ENCODE measurements at places on chromosomes 13 and 19.

DNA sequence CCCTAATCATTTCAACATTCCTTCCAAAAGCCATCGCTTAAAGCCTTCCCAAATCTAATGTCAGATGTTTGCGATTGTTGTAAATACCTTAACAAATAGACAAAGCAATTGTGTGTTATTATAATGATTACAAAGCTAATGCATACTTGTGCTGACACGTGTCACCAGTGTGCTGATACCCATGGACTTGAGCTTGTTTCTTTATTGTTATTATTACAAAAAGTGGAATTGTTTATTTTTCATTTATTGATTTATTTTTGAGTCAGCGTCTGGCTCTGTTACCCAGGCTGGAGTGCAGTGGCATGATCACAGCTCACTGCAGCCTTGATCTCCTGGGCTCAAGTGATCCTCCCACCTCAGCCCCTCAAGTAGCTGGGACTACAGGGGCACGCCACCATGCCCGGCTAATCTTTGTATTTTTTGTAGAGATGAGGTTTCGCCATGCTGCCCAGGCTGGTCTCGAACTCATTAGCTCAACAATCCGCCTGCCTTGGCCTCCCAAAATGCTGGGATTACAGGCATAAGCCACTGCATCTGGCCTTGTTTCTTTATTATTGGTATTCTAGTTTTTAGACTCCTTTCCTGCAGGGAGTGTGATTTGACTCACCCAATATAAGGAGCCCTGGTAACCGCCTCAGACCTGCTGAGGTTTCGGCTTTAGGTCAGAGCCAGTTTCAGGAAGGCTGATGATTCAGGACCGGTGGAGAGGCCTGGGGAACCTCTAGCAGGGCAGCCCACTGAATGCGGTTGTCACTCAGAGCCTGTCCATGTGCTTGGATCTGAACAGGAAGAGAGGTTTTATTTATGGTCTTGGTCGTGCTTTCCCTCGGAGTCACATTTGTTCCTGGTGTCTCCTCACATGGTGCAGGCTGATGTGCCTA is 2.1 kb upstream of the FBXO17 start:
- DNase-seq = no peak

DNA sequence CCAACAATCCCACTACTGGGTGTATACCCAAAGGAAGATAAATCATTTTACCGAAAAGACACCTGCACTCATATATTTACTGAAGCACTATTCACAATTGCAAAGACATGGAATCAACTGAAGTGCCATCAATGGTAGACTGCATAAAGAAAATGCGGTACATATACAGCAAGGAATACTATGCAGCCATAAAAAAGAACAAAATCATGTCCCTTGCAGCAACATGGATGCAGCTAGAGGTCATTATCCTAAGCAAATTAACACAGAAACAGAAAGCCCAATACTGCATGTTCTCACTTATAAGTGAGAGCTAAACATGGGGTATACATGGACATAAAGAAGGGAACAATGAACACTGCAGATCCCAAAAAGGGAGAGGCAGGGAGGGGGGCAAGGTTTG is 2.7 kb upstream of the ZNF507 start:
- DNase-seq = no peak

- DNase-seq = no peak
Observed at GRCh38 chr19:28386470-28386869, 826.5 kb downstream of the UQCRFS1 start.

DNA sequence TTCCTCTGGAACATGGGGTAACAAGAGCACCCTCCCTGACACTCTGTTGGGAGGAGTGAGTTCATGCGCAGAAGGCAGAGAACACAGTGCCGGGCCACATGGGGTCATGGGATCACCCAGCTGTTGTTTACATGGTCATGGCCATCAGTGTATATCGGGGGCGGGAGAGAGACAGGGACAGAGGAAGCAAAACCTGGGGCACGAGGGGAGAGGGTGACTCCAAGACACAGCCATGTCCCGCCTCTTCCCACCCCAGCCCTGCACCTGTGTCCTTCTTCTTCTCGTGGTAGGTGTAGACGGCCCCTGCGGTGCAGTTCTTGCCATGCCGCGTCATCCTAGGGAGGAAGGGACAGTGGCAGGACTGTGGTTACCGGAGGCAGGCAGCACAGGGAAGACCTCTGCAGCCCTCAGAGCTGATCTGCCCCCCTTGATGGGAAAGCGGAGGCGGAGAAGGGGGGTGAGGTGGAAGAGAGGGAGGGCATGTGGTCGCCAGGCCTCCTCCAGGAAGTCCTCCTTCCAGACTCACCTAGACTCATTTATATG is 19.9 kb downstream of the NOSIP start:
- DNase-seq = no peak

DNA sequence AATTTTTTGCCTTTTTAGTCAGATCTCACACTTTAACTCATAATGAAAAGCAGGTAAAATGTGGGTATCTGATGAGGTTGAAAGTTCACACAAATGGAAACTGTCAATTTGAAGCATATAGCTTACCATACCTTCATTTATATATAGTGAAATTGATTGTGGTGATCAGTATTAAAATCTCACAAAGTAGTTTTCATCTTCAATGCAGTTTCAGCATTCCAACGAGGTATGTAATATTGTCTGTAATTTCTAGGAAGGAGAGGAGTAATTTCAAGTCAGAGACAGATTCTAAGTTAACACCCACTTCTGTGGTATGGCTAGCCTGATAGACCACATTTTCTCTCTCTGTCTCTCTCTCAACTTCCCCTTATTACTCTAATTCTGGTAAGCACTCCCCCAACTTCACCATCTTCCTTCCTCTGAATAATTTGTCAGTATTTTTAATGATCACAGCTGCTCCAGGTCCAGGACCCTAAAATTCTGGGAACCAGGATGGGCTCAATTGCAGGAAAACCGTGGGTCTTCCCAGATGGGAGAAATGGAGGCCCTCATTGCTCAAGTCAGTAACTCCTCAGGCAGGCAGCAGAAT is 455.7 kb downstream of the FGF9 start:
- DNase-seq = no peak

DNA sequence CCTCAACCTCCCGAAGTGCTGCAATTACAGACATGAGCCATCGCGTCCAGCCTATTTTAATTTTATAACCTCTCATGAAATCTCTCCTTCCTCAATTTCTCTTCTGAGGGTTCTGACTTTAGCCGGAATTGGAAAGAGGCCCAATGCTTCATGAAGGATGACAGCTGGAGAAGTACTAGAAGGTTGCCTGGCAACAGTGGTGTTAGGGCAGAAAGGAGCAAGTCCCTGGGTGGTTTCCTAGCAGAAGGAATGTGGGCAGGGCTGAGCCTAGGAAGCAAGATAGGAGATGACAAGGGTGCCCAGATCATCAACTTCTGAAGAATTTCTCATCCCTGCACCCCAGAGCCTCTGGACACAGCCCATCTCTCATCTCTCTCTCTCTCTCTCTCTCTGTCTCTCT is 25.8 kb downstream of the CACNG6 start:
- DNase-seq = no peak

- DNase-seq = no peak
Observed at GRCh38 chr19:35136977-35137702, 1.5 kb upstream of the FXYD1 start.

DNA sequence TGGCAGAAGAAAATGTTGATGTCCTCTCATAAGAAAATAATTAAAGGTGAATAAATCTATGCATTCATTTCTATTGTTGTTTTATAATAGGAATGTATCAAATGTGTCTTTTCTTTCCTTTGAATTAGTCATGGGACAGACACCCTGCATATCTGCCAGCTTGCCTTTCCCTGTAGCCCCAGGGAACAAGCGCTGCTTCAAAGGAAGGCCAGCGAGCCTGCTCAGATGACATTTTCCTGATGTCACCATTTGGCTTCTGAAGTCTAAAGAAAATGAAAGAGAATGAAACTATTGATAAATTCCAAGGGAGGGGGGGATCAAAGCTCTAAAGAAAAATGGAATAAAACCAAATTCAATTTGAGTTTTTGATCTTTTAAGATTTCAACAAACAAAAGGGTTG is 574.8 kb downstream of the IRS2 start:
- no peak for DNase-seq

DNA sequence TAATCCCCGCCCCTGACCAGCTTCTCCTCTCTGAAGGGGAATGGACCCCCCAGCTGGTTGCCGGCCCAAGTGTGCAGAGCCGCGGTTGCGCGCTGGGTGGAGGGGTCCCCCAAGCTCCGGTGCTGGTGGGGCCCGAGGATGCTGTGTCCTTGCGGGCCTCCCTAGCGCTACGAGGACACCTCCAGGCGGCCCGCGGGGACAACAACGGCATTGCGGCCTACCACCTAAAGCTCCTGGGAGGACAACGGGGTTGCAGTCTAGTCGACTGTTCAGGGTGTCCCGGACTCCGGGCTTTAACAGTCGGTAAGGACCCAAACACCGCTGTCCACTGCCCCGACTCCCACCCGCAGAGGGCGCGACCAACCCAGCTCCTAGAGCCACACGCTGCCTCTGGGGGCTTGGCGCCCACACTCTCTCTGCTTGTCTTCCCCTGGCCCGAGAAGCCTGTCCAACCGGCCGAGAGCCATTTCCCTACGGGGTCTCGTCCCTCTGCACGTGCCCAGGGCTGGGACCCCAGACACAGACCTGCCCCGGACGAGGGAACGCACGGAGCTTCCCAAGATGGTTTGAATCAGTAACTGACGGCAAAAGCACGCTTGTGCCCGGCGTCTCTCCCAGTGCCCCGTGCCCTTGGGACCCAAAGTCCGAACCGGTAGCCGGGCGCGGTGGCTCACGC is 927 bp upstream of the SDHAF1 start:
- no peak for DNase-seq

DNA sequence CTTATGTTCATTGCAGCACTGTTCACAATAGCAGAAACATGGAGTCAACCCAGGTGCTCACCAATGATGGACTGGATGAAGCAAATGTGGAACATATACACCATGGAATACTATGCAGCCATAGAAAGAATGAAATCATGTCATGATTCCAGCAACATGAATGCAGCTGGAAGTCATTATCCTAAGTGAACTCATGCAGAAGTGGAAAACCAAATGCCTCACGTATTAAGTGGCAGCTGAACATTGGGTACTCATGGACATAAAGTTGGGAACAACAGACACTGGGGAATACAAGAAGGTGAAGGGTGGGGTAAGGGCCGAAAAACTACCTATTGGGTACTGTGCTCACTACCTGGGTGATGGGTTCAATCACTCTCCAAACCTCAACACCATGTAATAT is 915.9 kb downstream of the UQCRFS1 start:
- no peak for DNase-seq

DNA sequence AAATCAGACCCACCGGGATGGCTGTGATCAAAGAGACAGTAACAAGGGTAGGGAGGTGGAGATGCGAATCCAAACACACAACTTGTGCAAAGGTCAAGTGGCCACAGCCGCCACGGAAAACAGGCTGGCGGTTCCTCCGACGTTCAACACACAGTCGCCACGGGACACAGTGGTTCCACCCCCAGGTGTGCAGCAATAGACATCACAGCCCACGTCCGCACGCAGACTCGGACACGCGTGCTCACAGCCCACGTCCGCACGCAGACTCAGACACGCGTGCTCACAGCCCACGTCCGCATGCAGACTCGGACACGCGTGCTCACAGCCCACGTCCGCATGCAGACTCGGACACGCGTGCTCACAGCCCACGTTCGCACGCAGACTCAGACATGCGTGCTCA is 70.1 kb downstream of the RASA3 start:
- no peak for DNase-seq

DNA sequence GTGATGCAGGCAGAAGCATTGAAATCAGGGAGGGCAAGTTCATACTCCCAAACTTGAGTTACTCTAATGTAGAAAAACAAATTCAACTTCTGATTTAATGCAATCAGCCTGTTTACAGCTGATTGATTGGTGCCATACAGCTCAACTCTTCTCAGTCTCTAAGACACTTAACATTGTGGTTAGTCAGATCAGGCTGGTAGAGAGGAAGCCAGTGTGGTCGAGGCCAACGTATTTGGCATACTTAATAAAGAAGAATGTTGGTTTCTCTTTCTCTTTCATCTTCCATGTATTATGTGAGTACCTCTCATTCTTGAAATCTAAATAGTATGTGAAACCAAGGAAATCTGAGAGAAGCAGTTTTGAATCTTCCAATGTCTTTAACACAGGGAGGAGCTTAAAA is 255.0 kb upstream of the SLITRK1 start:
- no peak for DNase-seq

GRCh38 chr19:19487077-19487949 is 28.0 kb downstream of the TSSK6 start:
- DNase-seq = no peak

- no peak for DNase-seq
Observed at GRCh38 chr13:74128156-74128767, 5.9 kb downstream of the KLF12 start.

GRCh38 chr13:23399347-23399746 is 34.2 kb downstream of the SACS start:
- no peak for DNase-seq

GRCh38 chr19:32830231-32831014 is 39.1 kb downstream of the SLC7A9 start:
- no peak for DNase-seq

DNA sequence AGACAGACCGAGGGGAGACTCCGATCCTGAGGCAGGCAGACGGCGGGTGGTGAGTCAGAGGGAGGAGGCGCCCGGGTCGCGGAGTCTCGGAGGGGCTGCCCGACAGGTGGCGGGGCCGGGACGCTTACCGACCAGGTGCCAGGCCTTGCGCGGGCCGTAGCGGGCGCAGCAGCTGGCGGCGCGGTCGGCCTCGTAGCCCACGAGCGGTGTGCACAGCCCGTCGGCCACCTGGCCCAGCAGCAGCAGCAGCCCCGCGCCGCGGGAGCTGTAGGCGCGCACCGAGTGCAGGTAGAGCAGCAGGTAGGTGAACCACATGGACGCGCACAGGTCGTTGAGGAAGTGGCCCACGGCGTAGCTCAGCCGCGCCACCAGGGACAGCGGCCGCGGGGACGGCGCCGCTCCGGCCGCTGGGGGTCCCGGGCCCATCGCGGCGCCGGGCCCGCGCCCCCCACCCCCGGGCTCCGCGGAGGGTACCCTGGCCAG is 367 bp downstream of the MFSD12 start:
- no peak for DNase-seq

DNA sequence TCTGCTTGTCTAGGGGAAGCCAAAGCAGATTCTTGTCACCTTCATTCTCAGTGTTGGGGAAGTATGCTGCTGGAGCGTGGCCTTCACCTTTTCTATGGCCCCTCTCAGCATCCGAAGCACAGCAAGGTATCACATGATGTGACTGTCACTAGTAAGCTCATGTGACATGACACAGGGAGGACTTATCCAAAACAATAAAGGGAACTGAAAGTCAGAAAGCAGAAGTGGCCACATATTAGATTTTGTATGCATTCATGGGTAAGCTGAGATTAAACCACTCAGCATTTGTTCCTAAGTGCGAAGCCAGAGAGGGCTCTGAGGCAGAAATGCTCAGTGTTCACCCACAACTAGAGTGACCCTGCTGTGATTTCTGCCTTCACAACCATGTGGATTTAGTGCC is 72.8 kb upstream of the PCDH8 start:
- DNase-seq = no peak

Measured in NCI-H1105 (cell line).